SK-N-SH (cell line): ENCODE measurements at places on chromosomes 2 and 18. TPM values are rescaled to one million over a fixed set of nuclear protein-coding genes. Genes with fewer than 3 reads are reported as not detected.

DNA sequence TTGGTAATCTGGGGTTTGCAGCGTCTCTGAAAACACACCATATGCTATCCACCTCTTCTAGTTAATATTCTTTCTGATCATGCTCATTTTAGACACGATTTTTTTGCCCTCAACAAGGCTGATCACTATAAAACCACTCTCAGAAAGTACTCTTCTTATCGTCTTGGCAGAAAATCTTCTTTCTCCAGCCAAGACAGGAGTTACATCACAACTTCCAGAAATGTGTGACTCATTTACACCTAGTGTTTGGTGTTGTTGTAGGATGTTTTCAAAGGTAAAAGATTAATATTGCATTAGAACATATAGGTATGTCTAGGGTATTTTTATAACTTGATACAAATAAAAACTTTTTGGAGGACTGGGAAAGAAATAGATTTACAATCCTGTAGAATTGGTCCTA lies 138.5 kb upstream of the NETO1 start:
- H3K27me3 ChIP-seq = no peaks in the 10 kb centered on the region
- no peak overlapping the region for H3K27ac ChIP-seq
- H3K4me3 ChIP-seq = no peak overlapping the region
- H3K4me1 ChIP-seq = no peaks in the 10 kb centered on the region
- H3K36me3 ChIP-seq = no peaks in the 10 kb centered on the region

The CLEC4F gene
- polyA plus RNA-seq = 0.12 and 0.21 TPM in 2 replicates

GRCh38 chr2:135948642-135949355 lies 36.6 kb downstream of the DARS1 start:
- no peaks in the 10 kb centered on the region for H3K27me3 ChIP-seq
- H3K4me3 ChIP-seq = no peak overlapping the region
- peaks cover 2% of the 10 kb centered on the region; the same call in 1 of the 2 replicates for H3K4me1 ChIP-seq
- DNase-seq = no peak
- no peaks in the 10 kb centered on the region for H3K36me3 ChIP-seq

DNA sequence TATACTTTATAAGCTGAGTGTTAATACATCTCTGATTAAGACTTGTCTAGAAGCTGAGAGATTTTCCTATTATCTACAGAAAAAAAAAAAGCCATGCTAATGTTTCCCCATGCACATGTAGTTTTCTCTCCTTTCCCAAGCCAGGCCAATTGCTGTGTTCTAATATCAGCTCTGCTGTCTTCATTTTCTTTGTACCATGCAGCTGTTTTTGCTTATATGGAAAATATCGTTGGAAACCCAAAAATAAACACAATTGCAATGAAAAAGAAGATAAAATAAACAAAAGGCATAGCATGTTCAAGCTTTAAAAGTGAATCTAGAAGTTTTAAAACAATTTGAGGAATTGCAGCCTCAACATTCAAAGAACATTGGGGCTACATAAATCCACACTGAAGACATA lies 817.4 kb upstream of the ACVR2A start:
- H3K4me1 ChIP-seq = no peaks in the 10 kb centered on the region
- no peaks in the 10 kb centered on the region for H3K27me3 ChIP-seq
- no peak for DNase-seq
- no peak overlapping the region for H3K27ac ChIP-seq

- no peak overlapping the region for H3K27ac ChIP-seq
- no peaks in the 10 kb centered on the region for H3K4me1 ChIP-seq
- no peak for DNase-seq
- no peaks in the 10 kb centered on the region for H3K36me3 ChIP-seq
These were observed 7.4 kb upstream of the SLC16A14 start for GRCh38 chr2:230075988-230076631.
